ENCODE measurements at places on chromosomes 2 and 18.

DNA sequence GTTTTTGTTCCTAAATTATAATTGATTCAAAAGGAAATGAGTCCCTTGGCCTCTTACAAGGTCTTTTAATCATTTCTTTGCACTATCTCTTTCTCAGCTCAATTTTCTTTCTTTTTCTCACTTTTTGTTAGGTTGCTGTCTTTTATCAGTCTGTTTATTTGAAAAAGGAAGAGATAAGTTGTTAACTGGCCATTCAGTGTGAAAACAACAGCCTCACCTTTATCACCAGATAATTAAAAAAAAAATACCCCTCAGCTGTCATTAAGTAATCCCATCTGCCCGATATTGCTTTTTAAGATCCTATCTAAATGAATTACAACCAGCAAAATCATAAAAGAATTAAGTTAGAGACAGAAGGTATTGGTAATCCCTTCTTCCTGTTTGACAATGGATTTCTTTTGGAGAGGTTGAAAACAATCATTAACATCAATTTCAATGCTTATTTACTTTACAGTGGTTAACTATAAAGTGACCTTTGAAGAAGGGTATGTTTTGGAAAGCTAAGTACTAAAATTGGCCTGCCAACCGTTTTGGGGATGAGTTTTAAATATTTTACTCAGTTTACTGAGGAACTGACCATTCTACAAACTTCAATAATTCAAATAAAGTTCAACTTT, 104.9 kb downstream of the TGIF1 start:
- DNase-seq: no peak

DNA sequence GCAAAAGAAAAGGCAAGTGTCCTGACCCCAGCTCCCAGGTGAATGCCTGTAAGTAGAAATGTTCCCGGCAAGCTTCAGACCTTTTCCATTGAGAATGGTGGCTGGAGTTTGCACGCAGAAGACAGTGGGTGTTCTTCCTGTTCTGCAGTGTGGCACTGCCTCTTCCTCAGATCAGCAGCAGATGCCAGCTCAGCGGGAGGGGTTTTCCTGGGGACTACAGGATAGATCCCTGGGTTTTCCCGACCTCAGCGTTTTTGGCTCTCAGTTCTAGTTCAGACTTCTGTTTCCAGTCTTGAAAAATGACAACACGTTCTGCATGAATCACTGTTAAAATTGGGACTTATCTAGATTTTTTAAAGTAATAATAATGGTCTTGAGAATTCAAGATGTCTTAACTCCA, 39.2 kb downstream of the GRHL1 start:
- DNase-seq: no peak

DNA sequence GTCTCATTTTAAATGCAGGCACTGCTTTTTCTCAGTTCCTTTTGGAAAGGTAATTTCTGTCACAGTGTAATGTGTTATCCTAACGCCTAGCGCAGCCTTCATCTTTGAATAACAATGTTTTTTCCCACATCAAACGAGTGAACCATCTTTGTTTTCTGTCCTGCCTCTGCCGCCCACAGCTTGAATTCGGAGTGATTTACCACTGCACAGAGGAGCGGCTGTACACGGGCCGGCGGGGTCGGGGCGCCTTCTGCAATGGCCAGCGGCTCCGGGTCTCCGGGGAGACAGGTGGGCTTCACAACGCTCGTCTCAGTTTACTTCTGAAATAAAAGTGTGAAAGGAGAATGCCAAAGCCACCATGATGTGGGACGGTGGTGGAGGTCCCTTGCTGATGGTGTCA, 32.8 kb downstream of the IMPA2 start:
- DNase-seq: no peak

DNA sequence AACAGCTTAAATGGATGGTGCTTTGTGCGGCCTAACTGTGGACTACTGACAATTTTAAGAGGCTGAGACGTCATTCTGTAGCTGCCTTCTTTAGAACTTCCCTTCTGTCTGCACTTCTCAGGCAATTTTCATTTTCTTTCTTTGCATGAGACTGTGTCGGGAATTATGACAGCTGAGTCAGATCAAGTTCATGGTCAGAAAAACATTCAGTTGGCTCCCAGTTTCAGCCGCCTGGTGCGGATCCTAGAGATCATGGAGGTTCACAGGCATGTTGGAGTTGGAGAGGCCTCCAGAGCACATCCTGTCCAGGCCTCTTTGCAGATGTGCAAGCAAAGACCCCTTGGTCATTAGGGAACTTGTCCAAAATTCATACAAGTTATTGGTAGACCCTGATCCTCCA, 135.0 kb downstream of the TANC1 start:
- DNase-seq: no peak

Data from HCT116 (cell line).